ENCODE measurements at places on chromosomes 2 and 18.

DNA sequence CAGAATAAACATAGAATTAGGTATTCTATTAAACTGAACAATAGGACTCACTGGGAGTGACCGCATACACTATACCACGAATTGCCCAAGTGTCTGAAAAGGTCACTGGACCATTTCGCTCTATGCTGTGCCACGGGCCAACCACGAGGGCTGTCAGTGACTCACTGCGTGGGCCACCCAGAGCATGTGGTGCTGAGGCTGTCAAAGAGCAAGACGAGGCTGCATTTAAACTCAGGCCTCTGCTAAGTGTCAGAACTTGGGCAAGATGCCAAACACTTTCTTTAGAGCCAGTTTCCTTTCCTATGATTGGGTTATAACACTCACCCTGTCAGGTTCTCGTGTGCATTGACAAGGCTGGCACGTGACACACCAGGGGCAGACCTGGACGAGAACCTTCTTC, 97.5 kb downstream of the SH3YL1 start:
- no peak for DNase-seq

DNA sequence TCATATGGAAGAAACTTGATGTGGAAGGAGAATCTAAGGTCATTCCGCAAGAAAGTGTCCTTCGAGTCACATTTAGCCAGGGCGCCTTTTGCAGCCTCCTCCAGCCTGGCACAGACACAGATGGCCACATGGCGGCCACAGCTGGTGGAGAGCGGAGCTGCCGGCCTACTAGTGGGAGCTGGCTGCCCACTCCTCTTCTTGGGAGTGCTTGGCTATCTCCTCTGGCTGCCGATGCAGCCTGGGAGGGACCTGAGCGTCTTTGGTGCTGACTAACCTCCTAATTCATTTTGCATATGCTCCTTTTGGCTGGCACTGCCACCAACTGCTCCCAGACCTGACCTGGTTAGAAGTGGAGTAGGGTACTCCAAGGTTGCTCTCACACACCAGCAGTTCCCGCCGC, 199.3 kb upstream of the MYT1L start:
- DNase-seq: no peak

- DNase-seq: no peak
These were observed 747.4 kb upstream of the ID2 start for GRCh38 chr2:7934476-7934875.

GRCh38 chr18:8982416-8983183, 119.9 kb upstream of the NDUFV2 start:
- no peak for DNase-seq

- no peak for DNase-seq
These were observed 232.1 kb downstream of the TMX3 start for GRCh38 chr18:68482815-68483214.

GRCh38 chr18:62729487-62730386, 14.4 kb downstream of the PHLPP1 start:
- DNase-seq: no peak

GRCh38 chr2:190413421-190413820, 5.3 kb downstream of the MFSD6 start:
- no peak for DNase-seq

Data from thyroid gland (tissue), 4 donors.